ENCODE measurements at places on chromosomes 13 and 19. TPM values are rescaled to one million over a fixed set of nuclear protein-coding genes. Genes with fewer than 3 reads are reported as not detected.

Gene PSG11
- polyA plus RNA-seq: not detected

Gene PABPC3
- 0.06 TPM for polyA plus RNA-seq

Gene F2RL3
- 1.4 TPM for polyA plus RNA-seq

Gene LHB
- polyA plus RNA-seq: 2.7 TPM

Gene DIAPH3
- polyA plus RNA-seq: 2.9 TPM

Gene LENG9
- polyA plus RNA-seq: 0.77 TPM

Gene ZNF442
- 3.4 TPM for polyA plus RNA-seq
